GM12892 (cell line): ENCODE measurements at places on chromosomes 2 and 18.

DNA sequence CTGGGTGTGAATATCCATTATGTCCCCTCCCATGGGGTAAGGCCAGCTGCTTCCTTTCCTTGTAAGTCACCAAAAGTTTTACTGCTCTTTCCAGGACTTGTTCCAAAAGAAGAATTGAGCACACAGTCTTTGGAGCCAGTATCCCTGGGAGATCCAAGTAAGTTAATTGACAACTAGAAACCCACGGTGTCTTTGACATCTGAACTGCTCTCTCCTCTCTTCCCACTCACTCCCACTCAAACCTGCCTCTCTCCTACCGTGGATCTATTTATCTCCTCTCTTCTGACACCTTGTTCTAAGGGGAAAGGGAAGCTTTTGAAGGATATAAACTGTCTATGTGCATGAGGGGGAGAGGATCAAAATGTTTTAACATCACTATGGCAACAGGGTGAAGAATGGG is 86.7 kb downstream of the VIT start:
- no peak for DNase-seq

DNA sequence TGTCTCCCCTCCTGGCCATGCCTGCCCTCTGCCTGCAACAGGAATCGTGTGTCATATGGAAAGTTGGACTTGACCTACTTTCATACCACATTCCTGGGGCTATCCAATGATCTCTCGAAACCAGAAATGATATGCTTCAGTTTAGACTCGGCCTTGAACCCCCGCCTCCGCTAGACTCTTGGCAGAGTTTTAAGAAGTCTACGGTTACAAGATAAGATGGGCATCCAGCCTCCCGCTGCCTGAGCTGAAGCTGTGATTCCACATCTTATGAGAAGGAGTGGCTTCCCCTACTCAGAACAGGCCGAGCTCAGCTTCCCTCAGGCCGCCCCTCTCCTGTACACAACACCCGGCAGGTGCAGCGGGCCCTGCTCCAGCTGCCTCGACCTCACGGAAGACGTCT is 73.9 kb downstream of the MTCL1 start:
- no peak for DNase-seq

GRCh38 chr2:136215908-136216472 is 98.0 kb upstream of the CXCR4 start:
- DNase-seq, result no peak

- DNase-seq, result no peak
These were observed 136.2 kb downstream of the CDH2 start for GRCh38 chr18:28040716-28041115.

GRCh38 chr2:210971431-210971830 is 415.0 kb downstream of the CPS1 start:
- no peak for DNase-seq

- DNase-seq, result no peak
These were observed 22.0 kb downstream of the KATNAL2 start for GRCh38 chr18:46939337-46939963.

- DNase-seq, result no peak
These were observed 20.0 kb downstream of the TMEM247 start for GRCh38 chr2:46499392-46499785.

- no peak for DNase-seq
These were observed 1.8 kb upstream of the ARMC9 start for GRCh38 chr2:231196592-231196991.

DNA sequence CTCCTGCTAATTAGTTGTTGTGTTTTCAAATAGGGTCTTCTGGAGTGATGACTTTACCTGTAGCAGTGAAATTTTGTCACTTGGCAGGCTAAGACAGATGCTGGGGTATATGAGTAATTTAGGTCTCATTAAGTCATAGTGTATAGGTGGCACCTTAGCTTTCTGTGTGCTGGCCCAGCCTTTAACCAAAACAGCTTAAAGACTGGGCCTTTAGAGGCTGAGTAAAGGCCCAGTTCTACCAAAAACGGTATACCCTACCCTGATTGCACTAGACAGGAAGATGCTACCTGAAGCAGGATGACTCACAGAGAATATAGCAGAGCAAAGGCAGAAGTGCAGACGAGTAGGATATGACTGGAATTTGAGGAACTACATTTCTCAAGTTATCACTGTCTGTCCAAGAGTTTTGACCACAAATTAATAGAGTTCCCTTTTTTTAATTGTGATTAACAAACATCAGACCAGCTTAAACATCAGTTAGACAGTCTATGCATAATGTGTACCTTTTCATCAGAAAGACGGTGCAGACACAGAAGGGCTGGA is 337.9 kb upstream of the SALL3 start:
- DNase-seq, result no peak

GRCh38 chr2:88121678-88122077 is 6.2 kb downstream of the FABP1 start:
- DNase-seq, result no peak

DNA sequence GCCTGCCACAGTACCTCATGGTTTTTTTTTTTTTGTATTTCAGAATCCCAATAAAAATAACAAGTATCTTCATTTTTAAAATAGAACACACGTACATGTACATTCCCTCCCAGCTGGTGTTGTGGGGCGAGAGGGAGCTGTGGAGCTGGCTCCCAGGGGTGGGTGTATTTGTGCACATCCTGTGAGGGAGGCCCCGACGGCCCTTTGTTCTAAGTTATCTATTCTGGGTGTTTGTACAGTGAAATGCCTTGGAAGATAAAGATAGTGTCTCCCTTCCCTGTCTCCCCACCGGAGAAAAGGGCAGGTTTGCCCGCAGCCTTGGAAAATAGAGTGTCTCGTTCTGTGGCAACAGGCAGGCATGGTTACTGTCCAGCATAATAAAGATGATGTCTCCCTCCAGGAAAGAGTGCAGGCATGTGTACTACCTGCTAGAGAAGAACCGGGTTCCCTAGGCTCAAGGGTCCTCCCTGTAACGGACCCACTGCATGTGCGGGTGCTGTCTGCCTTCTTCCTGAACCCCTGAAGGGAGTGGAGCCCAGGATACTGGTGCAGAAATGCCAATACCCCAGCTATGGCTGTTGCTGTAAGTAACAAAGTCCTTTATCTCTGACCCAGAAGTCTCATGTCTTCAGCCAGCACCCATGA is 12.1 kb upstream of the ALLC start:
- DNase-seq, result no peak

DNA sequence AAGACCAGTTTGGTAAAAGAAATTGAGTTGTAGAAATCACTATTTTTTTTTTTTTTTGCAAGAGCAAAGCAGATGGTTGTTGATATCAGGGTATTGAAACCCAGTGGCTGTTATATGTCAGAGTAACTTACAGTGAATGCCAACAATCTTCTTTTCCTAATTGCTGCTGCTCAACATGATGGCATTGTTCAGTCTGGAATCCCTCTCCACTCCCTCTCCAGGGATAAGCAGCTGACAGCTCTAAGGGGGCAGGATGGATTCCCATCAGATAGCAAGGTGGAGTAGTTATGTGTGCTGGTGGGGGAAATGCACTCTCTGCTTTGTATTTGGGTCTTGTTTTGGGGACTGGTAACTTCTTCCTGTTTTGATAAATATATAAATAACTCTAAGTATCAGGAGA is 200.0 kb downstream of the PIK3C3 start:
- no peak for DNase-seq

GRCh38 chr2:161041356-161041755 is 118.9 kb upstream of the TANK start:
- DNase-seq, result no peak

DNA sequence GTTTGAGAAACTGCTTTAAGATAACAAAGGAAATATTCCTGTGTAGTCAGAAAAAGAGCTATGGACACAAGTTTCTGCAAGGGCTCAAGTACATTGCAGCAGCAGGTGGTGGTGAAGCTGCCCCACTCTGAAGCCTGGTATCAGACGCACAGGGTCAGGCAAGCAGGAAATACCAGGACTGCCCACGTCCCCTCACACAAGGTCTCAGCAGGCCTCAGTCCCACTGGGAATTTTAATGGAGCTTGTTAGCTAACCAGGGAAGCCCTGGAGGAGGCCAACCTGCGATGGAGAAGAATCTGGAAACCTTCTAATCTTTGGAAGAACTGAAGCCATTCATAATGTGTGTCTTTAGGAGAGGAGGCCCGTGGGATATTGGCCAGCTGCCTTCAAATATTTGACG is 168.3 kb downstream of the UXS1 start:
- DNase-seq, result no peak

GRCh38 chr2:54866179-54866578 is 142.7 kb downstream of the EML6 start:
- DNase-seq, result no peak

DNA sequence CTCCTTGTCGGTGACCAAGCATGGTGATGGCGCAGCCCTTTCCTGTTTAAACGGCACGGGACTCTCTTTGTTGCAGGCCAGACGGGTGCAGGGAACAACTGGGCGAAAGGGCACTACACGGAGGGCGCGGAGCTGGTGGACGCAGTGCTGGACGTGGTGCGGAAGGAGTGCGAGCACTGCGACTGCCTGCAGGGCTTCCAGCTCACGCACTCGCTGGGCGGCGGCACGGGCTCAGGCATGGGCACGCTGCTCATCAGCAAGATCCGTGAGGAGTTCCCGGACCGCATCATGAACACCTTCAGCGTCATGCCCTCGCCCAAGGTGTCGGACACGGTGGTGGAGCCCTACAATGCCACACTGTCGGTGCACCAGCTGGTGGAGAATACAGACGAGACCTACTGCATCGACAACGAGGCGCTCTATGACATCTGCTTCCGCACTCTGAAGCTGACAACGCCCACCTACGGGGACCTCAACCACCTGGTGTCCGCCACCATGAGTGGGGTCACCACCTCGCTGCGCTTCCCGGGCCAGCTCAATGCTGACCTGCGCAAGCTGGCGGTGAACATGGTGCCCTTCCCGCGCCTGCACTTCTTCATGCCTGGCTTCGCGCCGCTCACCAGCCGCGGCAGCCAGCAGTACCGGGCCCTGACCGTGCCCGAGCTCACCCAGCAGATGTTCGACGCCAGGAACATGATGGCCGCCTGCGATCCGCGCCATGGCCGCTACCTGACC is 17.1 kb downstream of the TUBB6 start:
- DNase-seq, result no peak

DNA sequence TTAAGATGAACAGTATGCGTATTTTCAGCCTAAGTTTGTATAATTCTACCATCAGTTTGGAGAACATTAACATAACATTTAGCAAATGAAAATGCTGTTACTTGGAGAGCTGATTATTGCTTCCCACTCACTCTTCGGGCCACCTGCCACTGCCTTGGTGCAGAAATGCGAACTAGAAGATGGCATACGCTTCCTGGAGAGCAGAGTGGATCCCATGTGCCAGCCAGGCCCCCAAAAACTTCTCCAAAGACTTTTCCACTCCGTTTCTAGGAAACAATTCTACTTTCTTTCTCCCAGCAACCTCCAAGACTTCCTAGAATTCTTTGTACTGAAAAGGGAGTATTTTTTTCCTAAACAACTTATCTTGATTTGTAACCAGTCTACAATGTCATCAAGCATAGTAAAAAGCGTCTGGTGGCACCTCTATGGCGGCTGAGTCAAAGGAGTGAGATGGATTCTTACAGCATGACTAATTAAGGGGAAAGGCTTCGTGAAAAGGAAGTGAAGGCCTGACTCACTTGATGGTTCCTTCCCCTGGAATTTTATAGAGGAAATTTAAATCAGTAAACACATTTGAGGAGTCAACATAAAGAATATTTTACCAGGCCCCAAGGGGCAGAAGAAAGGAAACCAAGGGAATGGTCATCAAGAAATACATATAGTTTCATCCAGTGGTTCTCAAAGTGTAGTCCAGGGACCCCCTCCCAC is 36.6 kb downstream of the FEZ2 start:
- DNase-seq, result no peak

GRCh38 chr2:101732199-101732598 is 34.7 kb downstream of the MAP4K4 start:
- no peak for DNase-seq

DNA sequence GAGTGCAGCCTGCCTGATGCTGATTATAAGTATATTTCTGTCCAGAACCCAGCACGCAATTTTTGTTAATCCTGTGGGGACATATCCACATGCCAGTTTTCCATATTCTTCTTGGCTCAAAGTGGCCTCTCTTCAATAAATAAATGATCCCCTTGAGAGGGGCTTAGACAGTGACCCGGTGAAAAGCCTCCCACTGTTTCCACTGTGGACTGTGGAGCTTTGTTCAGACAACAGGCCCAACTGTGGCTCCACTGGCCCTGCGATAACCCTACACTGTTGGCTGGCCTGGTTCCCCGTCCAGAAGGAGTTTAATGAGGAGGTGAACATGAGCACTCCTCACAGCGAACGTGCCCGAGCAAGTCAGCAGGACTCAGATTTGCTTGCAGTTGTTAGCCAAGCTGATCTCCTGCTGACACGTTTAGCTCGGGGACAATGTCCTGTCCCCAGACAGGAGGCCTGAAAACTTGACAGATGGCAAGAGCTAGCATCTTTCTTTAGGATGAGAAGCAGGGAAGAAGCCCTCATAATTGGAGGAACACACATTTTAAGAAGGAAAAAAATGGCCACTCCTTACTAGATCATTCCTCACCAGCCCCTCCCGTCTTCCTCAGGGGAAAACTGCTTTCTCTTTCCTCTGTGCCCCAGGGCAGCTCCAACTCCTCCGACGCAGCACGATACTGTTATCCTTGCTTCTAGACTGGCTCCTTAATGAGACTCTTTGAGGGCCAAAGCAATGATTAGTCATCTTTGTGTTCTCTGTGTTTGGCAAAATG is 20.0 kb upstream of the MTCL1 start:
- no peak for DNase-seq

GRCh38 chr18:303607-304006 is 35.8 kb upstream of the THOC1 start:
- DNase-seq, result no peak

DNA sequence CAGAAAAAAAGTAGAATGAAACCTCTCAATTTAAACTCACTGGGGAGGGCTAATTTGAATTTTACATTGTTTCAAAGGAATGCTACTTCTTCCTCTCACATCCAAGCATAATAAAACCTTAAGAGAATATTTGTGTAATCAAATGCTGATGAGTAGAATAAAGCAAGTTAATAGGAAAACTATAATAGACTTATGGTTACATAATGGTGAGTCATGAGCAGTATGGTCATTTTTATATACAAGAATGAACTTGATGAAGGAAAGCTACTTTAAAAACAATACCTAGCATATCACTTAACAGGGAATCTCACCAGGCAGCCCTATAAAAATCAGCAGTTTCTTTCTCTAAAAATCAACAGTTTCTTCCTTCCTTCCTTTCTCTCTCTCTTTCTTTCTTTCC is 80.3 kb downstream of the VSNL1 start:
- DNase-seq, result no peak

GRCh38 chr18:34710934-34711333 is 836 bp downstream of the DTNA start:
- DNase-seq, result no peak

DNA sequence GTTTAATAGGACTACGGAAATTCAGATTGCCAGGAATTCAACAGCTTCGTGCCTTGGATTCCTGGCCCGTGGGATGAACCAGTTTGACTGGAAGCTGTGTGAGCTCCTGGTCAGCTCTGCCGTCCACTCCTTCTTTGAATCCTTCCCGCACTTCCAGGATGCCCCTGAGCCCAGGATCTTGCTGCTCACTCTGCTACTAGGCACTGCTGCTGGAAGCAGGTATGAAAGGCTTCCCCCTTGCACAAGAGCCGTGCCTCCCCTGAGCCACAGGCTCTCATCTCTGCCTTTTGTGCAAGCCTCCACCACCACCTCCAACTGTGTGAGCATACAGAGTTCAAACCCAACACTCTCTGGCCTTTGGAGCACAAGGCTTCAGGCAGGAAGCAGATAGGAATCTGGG is 34.9 kb downstream of the EN1 start:
- DNase-seq, result no peak
